AG10803 (cell line): ENCODE measurements at places on chromosomes 13 and 19.

DNA sequence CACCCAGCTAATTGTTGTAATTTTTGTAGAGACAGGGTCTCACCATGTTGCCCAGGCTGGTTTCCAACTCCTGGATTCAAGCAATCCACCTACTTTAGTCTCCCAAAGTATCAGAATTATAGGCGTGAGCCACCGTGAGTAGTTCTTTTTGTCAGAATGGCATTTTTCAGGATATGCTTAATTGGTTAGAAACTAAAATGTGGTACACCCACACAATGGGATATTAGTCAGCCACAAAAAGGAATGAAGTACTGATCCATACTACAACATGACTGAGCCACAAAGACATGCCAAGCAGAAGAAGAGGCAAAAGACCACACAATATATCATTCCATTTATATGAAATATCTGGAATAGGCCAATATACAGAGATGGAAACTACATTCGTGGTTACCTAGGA, 41.7 kb upstream of the MAP3K10 start:
- no peak for DNase-seq

- DNase-seq, result no peak
Observed at GRCh38 chr19:40466219-40466984, 399 bp upstream of the SPTBN4 start.

DNA sequence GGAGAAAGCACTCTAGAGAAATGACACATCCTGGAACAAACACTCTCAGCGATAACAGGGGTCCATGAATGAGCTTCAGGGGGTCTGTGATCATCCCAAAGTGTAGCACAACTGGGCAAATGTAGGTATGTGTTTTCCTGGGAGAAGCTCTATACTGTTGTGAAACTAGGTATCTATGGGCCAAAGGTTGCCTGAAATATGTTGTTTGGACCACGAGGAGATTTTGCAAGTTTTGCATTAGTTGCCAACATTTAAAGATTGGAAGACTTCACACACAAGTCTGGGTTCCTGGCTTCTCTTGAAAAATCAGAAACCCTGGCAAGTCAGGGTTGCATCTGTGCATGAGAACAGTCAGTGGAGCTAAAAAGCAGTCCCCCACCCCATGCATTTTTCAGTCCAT, 26.7 kb upstream of the POU2F2 start:
- DNase-seq, result peak; percentile 16

- DNase-seq, result no peak
Observed at GRCh38 chr19:48807590-48808308, 3.1 kb downstream of the BCAT2 start.

DNA sequence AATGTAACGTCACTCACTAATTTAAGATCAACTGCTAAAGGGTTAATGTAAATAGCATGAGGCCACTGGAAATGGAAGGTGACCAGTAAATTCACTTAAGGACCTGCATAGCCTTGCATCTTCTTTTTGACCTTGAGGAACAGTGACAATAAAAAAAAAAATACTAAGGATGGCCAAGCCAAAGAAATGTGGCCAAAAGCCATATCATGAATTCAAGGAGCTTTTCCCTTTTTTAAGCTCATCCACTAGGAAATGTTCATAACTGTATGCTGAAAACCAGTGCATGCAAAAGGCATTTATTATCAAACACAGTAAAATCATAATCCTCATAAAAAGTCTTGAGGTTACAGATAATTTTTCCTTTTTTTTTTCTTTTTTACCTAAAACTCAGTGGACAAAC, 77.5 kb downstream of the LHFPL6 start:
- DNase-seq, result no peak

GRCh38 chr13:86673931-86674431, 874.8 kb upstream of the SLITRK6 start:
- no peak for DNase-seq
